ENCODE measurements at places on chromosomes 5 and 9. TPM values are rescaled to one million over a fixed set of nuclear protein-coding genes. Genes with fewer than 3 reads are reported as not detected.

The OR13J1 gene
- not detected for total RNA-seq

The LHX3 gene
- not detected for total RNA-seq

- no peak for DNase-seq
Measured at GRCh38 chr5:119626086-119626485, 3.3 kb upstream of the FAM170A start.

DNA sequence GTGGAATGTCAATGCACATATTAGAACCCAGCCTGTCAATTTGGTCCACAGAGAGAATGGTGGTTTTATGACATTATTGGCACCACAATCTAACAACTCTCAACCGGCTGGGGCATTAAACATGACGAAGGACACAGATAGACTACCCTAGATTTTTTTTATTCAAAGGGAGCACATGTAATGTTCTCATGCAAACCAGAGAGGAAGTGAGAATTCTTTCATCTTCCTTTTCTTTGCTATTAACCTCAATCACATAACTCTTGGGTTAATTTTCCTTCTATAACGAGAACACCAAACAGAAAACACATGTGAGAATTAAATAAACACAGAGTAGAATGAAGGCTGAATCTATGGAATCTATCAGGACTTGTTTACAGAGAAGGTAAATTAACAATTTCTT is 94.9 kb upstream of the TNC start:
- no peak for DNase-seq

- DNase-seq, result no peak
Measured at GRCh38 chr9:36050476-36050875, 13.8 kb downstream of the RECK start.

DNA sequence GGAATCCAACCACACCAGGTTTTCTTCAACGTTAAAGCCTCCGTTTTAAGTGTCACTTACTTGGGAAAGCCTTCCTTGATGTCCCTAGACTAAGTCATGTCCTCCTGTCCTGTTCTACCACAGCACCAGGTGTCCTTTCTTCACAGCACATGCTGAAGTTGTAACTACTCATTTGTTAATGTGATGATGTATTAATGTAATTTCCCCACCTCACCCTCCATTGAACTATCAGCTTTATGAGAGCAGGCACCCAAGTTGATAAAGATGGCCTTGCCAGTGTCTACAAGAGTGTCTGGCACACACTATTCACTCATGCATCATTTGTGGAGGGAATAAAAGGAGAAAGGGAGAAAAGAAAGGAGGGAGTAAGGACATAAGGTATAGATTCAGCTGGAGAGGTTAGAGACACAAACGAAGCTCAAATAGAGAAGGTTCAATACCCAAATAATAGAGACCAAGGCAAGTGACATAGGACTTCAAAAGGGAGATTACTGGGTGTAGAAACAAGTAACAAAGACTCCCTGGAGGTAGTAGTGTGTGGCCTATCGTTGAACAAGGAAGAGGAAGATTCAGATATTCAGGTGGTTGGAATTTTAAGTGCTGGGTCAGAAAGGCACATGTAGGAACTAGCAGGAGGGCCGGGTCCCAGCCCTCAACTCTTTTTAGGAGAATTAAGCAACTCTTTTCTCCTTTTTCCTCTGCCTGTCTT is 6.6 kb downstream of the ITK start:
- DNase-seq, result no peak

DNA sequence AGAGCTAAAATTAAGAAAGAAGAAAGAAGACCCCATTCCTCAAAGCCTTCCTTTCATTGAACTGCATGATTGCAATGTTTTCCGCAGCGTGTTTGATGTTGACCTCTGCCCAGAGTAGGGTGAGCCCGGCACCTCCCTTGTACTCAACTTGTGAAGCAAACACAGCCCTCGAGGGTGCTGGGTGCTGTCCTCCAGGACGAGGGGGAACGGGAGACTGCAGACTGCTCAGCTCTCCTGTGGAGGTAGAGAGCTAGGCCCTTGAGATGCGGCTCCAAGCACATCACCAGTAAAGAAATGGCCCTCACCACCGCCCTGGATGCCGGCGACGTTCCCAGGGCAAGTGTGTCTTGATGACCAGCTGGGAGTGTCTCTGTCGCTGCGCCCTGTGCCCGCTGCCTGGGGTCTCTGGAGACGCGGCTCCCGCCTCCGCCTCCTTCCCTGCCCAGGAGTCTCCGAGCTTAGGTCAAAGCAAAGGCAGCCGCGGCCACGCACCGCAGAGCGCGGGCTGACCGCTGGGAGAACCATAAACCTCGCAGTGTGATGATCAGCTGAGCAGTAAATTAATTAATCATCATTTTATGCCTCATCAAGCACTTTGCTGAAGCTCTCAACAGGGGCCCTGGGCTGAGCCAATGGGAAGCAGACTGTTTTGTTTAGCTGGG is 108.7 kb downstream of the IRX2 start:
- DNase-seq, result no peak

DNA sequence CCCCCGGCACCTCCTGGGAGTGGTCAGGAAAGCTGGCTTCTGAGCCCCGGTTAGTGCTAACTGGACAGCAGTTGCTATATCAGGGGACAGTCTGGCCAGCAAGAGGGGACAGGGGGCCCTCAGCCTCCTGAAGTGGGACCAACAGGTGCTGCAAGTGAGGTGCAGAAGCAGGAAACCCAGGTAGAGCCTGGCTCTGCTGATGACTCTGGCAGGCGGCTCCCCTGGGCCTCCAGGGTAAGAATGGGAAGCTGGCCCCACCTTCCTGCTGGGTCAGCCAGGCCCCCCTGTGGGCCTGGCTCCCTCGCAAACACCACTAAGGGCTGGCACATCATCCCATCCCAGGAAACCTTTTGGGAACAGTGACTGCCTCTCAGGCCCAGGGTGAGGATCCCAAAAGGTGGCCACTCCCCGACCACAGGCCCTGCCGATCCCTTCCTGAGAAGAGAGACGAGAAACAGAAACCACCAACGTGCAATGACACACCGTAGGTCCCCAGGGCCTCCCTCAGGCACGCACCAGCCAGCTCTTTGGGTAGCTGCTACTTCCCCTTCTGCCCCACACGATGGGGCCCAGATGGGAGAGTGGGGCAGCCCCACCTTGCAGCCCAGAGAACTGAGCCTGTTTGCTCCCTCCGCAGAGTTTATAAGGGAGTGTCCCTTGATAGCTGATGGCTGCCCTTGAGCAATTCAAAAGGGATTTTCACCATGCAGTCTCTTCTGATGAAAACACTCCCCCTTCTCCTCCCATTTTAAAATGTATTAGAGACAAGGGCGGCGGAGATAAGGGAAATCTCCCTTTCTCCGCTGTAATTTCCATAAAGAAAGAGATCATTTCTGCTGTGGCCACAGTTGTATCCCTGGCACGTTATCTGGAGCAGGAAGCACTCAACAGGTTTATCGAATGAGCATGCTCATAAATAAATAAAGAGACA is 76.8 kb downstream of the STK10 start:
- peak; percentile 37 for DNase-seq

GRCh38 chr5:112492291-112492690 is 73.2 kb upstream of the EPB41L4A start:
- DNase-seq, result no peak

Data from ascending aorta (tissue), 2 donors.